ENCODE measurements at places on chromosomes 6 and 20. TPM values are rescaled to one million over a fixed set of nuclear protein-coding genes. Genes with fewer than 3 reads are reported as not detected.

FOXF2 gene
- 0.08 TPM for total RNA-seq

PCSK2 gene
- not detected for total RNA-seq

LRFN2 gene
- total RNA-seq = not detected

NRSN1 gene
- not detected for total RNA-seq

FERMT1 gene
- 1.3 TPM for total RNA-seq

MDFI gene
- 0.23 TPM for total RNA-seq

SLC44A4 gene
- not detected for total RNA-seq

LAMA2 gene
- total RNA-seq = 86.1 TPM

XKR7 gene
- total RNA-seq = not detected

TINAG gene
- total RNA-seq = not detected

SYNDIG1 gene
- 4.9 TPM for total RNA-seq

CGA gene
- total RNA-seq = not detected

YWHAB gene
- 80.0 TPM for total RNA-seq

HSPA1L gene
- 0.98 TPM for total RNA-seq

CEP43 gene
- total RNA-seq = 12.9 TPM

PGC gene
- total RNA-seq = not detected

CD83 gene
- 0.45 TPM for total RNA-seq

EXOC2 gene
- 22.2 TPM for total RNA-seq

ZKSCAN3 gene
- total RNA-seq = 5.2 TPM

GSTA3 gene
- total RNA-seq = not detected

FAM217A gene
- not detected for total RNA-seq

NFATC2 gene
- total RNA-seq = 0.60 TPM

GRIK2 gene
- total RNA-seq = 1.8 TPM

Data from smooth muscle cell of the coronary artery (primary cell).